Stimulated activated naive CD4-positive, alpha-beta T cell (primary cell): ENCODE measurements at places on chromosomes 1 and 21.

DNA sequence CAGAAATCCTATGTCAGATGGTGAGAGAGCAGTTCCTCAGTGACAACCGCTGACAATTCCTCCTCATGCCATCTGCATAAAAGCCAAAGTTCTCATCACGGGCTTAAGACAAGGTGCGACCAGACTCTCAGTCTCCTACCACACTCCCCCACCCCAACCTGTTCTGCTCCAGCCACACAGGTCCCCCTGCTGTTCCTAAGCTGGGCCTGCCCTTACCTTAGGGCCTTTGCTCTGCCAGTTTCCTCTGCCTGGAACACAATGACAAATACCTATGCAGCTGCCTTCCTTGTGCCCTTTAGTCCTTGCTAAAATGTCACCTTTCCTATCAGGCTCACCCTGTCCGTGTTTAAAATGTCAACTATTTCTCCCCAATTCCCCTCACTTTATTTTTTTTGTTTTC, 382.2 kb downstream of the NTNG1 start:
- DNase-seq, result no peak

GRCh38 chr1:240522122-240522822, 89.7 kb downstream of the GREM2 start:
- no peak for DNase-seq

DNA sequence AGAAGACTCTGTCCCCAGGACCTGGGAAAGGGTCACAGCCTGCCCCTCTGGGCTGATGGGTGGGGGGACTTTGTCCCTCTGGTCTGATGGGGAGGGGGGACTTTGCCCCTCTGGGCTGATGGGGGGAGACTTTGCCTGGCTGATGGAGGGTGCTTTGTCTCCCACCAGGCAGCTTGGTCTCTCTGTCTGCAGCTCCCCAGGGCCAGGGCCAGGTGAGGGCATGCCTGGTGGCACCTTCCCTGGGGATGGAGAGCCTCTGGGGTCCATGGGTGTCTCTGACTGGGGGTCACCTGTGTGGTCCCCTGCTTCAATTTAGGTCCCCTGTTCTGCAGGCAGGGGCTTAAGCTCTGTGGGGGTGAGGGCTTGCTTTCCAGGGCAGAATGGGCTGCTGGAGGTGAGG, 23.5 kb upstream of the TTC34 start:
- no peak for DNase-seq

GRCh38 chr1:22104865-22105437, 37.9 kb downstream of the WNT4 start:
- DNase-seq, result peak; percentile 5
